ENCODE measurements at places on chromosomes 11 and 22.

DNA sequence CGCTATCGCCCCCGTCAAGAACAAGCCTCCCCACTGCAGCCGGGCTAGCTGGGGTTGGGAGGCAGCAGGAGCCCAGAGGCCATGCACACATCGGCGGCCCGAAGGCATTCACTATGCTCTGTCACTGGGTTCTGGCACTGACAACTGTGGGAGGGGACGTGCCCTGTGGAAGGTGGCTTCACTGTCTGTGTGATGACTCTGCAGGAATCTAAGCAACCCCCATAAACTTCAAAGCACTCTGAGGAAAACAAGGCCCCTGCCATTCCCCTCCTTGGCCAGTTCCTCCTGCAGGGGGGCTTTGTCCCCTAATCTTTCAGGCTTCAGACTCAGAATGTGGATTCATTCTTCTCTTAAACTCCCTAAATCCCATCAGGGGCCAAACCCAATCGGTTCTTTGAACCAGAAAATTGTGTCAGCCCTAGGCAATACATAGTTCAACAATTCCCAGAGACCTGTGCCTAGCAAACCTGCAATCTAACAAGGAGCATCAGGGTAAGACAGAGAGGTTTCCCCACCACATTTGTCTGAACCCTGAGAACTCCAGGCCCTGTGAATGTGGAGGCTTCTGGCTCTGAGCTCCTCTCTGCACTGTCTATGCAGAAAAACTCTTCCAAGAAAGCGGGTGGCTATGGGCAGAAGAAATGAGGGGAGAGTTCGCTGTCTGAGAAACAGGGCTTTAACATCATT is 1477.2 kb downstream of the TBC1D22A start:
- DNase-seq, result no peak

DNA sequence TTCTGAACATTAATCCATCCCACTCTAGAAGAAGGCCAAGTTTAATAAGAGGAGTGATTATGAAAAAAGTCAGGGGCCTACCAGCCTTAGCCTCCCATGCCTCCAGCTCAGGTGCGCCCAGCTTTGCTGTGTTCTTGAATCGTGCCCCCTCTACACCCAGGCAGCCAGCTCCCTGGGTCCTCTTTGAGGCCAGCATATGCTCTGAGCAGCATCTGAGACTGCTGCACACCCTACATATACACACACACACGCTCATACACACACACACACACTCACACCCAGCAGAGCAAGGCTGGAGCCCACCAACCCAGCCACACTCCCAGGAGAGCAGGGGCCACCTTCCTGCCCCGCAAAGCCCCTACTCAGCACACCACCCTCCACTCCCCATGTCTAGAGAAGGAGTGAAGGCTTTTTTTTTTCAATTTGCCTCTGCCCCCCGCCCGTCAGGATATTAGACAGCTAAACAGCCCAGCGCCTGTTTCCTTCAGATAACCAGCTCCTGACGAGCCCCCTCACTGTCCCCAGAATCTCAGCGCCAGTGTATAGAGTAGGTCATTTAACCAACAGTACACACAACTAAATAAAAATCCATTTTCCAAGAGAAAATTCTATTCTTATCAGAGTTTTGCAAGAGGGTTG is 121.6 kb downstream of the BUD13 start:
- DNase-seq, result no peak

- DNase-seq, result no peak
Measured at GRCh38 chr11:113729456-113729855, 23.3 kb upstream of the TMPRSS5 start.

DNA sequence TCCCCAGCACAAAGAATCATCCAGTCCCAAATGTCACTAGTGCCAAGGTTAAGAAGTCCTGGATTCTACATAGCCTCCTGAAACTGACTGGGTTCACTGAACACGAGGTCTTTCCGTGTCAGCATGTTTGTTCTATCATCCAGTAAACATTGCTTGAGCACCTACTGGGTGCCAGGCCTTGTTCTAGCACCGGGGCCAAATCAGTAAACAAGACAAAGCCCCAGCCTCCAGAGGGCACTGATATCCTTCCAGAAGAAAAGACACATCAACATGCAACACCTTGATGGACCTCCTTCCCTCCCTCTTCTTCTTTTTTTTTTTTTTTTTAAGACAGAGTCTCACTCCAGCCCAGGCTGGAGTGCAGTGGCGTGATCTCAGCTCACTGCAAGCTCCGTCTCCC is 26.9 kb downstream of the TPST2 start:
- no peak for DNase-seq

DNA sequence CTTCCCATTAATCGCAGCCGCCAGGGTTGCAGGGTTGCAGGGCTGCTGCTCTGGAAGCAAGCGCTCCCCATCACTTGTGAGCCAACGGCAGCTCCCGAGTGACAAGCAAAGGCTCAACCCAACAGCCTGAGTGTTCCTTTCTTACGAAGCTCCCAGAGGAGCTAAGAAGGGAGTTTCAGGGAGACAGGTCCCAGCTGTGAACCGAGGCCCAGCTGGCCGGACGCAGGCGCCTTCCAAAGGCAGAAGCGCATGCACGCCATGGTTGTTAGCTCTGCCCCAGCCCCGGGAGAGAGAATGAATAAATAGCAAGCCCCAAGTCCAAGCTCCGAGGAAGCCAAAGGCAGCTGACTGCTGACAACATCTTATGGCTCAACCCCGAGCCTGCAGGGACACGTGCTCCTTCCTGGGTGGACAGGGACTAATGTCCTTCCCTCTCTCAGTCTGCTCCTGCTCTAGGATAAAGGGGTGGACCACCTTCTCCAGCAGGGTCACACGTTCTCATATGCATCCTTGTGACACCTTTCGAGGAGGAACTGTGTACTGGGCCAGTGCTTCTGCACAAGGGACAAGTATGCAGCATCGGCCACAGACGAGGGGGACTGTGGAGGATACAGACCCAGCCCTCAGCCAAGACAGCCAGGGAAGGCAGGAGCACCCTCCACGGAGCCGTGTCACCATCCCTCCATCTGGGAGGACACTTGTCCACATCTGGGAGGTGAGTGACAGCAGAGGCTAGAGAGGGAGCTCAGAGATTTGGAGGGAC is 29.9 kb downstream of the SHANK2 start:
- DNase-seq, result no peak

- DNase-seq, result no peak
Measured at GRCh38 chr22:43789452-43789851, 22.7 kb downstream of the EFCAB6 start.

DNA sequence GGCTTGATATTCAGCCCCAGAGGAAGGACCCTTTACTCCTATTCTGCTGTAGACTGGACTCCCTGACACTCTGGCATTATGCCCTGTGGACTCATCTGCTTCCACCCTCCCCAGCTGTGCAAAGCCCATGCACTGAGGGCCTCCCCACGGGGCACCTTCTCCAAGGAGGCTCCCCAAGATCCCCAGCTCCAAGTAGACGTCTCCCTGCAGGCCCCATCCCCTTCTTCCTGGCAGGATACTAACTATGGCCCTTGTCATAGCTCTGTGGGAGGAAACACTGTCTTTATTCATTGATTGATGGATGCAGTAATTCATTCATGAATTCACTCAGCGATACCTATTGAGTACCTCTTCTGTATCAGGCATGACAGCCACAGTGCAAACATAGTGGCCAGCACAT is 15.3 kb upstream of the APOL6 start:
- DNase-seq, result no peak

- no peak for DNase-seq
Measured at GRCh38 chr11:61091373-61092279, 10.7 kb upstream of the CD5 start.

DNA sequence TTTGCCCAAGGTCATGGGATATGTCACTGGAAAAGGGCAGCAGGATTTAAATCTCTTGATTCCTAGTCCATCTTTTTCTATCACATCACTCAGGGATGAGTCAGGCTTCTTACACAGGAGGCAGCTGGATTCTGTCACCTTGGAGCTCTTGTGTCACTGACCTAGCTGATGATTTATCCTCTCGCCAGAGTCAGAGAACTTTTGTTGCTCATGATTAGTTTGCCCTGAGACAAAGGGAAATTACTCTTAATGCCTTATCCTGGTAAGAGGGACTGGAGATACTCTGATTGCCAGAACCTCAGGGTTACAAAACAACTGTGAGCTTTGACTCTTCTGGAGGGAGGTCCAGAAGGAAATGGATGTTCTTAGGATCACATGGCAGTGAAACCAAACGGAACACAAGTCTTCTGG is 10.1 kb downstream of the COA4 start:
- no peak for DNase-seq

- no peak for DNase-seq
Measured at GRCh38 chr11:298406-299065, 790 bp downstream of the IFITM5 start.

- DNase-seq, result no peak
Measured at GRCh38 chr11:64477675-64478074, 113.3 kb upstream of the SLC22A12 start.

Data from Jurkat, Clone E6-1 (cell line).